Forelimb muscle (tissue), 1 donor: ENCODE measurements at places on chromosomes 7 and 10. TPM values are rescaled to one million over a fixed set of nuclear protein-coding genes. Genes with fewer than 3 reads are reported as not detected.
A peak's percentile ranks its signal among the peaks of the same experiment; 100 is the strongest.

- no peak for DNase-seq
These were observed 133.9 kb downstream of the ANLN start for GRCh38 chr7:36523371-36524101.

- no peak for DNase-seq
These were observed 198.5 kb upstream of the TMEM196 start for GRCh38 chr7:19971956-19972355.

- DNase-seq: no peak
These were observed 10.5 kb downstream of the KAT6B start for GRCh38 chr10:74836877-74837276.

Gene SEMA3C
- 139 TPM for polyA plus RNA-seq

DNA sequence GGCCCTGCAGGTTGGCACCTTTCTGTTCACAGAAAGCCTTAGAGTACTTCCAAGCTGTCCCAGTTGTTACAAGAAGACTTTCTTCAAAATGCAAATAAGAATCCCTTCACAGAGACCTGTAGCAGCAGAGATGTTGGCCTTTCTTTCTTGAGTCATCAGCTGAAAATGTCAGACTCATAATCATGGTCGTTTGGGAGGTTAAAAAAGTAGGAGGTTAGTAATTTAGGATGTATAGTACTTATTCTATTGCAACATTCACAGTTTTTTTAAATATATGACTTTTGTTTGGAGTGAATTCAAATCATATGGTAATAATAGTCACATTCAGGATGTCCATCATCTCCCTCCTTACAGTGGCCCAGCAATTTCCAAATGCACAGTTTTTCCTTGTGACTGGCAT, 223.9 kb upstream of the GLI3 start:
- DNase-seq: no peak

Gene ZPBP
- not detected for polyA plus RNA-seq

DNA sequence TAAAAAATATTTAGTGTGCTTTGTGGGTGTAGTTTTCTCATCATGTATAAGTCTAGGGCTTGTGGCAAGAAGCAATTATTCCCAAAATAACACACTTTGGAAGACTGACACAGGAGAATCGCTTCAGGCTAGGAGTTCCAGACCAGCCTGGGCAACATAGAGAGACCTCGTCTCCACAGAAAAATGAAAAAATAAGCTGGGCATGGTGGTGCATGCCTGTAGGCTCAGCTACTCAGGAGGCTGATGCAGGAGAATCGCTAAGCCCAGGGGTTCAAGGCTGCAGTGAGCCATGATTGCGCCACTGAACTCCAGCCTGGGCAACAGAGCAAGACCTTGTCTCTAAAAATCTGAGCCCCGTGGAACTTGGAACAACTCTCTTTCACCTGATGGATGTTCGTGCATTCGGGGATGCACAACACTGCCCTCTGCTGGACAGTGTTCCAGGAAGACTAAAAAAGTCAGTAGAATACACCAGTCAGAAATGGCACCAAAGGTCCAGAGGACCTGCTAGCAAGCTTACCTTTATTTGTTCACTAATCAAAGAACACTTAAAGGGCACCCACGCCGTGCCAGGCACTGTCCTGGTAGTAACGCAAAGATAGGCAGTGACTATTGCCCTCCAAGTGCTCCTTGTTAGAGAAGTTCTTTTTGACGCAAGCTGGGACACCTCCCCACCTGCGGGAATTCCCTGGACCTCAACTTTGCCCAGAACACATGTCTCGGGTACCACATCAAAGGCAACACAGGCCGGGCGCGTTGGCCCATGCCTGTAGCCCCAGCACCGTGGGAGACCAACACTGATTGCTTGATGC, 81.9 kb upstream of the CALN1 start:
- DNase-seq: peak; percentile 19

Gene CUX1
- polyA plus RNA-seq: 38.3 TPM

DNA sequence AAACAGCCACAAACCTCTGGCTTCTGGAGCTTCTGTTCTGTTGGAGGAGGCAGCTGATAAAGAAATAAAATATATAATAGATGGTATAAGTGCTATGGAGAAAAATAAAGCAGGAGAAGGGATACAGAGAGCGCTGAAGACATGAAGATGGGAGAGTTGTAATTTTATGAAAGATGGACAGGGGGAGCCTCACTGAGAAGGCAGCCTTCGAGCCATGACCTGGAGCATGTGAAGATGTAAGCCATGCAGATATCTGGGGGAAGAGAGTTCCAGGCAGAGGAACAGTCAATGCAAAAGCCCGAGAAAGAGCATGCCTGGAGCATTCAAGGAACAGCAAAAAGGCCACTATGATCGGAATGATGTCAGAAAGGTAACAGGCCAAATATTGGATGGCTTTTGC, 187.5 kb downstream of the KIAA1217 start:
- no peak for DNase-seq

GRCh38 chr7:112370436-112370835, 79.8 kb upstream of the IFRD1 start:
- DNase-seq: no peak

- no peak for DNase-seq
These were observed 31.9 kb upstream of the PWWP2B start for GRCh38 chr10:132365102-132365501.

DNA sequence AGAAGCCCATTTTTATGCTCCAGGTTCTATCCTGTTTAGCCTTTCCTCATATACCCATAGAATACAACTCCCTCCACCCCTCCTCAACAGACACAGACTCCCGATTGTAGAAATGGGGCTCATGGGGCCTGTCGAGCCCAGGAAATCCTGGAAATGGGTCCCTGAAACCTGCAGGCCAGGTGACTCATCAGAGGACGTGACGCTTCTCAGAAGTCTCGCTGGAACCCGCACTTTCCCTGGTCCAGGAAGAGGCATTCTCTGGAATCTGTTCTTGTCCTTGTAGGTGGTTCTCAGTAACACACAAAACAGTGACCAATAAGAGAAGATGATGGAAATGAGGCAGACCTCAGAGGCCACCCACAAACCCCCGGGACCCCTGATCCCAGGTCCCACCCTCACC, 244.8 kb upstream of the PPP2R2D start:
- no peak for DNase-seq
